H54 (cell line): ENCODE measurements at places on chromosomes 3 and 15.

DNA sequence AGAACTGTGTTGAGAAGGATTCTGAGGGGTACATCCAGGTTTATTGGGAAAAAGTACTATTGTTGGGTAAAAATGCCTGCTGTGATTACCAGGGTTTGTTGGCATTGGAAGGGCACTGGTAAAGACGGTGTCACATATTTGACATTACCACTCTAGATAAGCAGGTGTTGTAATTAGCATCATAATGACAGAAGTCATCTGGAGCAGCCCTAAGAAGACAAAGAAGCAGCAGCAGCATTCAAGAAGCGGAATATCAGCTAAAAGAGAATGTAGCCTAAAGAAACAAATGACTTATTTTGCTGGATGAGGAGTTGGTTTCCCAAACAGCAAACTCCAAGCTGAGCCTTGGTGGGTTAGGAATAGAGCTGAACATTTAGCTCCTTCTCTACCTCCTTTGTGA is 30.5 kb upstream of the ZFAND6 start:
- no peak for DNase-seq

DNA sequence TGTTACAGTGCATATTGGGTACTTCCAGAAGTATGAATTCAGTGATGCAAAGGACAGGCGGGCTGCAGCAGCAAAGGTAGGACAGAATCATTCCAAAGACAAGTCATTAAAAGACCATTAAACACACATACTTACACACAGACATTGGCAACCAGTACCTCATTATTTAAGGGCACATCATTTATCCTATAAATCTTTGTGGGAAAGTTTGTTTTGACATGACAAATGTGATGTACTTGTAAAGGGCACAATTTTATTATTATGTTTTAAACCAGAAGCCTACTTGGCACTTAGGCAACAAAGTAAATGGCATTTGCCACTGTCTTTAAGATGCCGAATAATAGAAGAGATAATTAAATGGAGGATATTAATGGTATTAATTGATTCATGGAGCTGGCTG is 22.7 kb downstream of the ARIH1 start:
- DNase-seq: no peak

- DNase-seq: no peak
Measured at GRCh38 chr3:174132421-174133042, 726.6 kb upstream of the NAALADL2 start.

DNA sequence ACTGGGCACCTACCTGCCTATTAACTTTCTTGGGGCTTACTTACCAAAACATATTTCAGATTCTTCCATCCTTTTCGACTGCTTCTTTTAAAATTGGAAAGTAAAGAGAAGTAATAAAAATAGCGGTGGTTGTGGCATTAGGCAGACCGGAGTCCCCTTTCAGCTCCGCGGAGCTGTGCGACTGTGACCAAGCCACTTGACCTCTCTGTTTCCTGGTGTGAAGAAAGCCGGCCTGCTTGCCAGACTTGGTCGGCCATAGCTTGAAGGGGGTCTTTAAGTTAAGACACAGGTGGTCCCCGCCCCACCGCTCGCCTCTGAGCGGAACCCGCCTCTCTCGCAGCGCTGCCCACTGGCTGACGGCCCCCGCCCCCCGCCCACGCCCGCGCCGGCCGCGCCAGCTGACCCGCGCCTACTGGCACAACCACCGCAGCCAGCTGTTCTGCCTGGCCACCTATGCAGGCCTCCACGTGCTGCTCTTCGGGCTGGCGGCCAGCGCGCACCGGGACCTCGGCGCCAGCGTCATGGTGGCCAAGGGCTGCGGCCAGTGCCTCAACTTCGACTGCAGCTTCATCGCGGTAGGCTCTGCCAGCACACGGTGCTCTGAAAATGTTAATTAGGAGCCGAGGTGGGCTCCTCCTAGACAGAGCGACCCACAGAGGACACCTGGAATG is 18.3 kb downstream of the NOX5 start:
- DNase-seq: no peak

- no peak for DNase-seq
Measured at GRCh38 chr3:30661098-30661873, 54.9 kb downstream of the TGFBR2 start.

DNA sequence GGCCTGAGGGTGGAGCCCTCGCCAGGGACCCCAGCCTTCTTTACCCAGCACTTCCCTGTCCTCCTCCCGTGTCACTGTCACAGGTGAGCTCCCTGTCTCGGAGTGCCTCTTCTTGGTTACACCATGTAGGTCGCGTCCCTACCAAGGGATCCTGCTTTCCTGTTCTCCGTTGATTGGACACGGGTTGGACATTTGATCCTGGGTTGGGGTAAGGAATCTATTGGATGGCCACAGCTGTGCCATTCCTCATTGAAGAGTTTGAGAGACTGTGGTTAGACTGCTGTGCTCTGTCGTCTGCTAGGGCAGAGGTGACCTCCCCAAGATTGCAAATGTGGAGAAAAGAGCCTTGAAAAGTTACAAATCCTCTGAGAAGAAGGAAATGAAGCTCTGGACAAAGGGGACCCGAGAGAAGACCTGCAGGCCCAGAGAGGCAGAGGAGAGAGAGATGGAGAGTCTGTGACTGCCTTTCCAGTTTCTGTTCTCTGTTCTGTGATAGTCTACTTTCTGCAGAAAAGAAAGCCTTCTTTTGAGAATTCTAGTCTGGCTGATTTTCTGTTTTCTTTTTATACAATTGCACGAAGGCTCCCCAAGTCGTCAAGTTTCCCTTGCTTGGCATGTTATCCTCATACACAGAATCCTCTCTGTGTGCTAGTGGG is 325.7 kb upstream of the RGMA start:
- no peak for DNase-seq

- no peak for DNase-seq
Measured at GRCh38 chr3:98744283-98744682, 18.9 kb upstream of the ST3GAL6 start.

GRCh38 chr15:28989239-28989830 is 103.6 kb downstream of the APBA2 start:
- DNase-seq: no peak

GRCh38 chr3:99825004-99825640 is 7.5 kb downstream of the CMSS1 start:
- peak; percentile 19 for DNase-seq

- peak; percentile 84 for DNase-seq
Measured at GRCh38 chr3:115790759-115791158, 167.4 kb downstream of the GAP43 start.

DNA sequence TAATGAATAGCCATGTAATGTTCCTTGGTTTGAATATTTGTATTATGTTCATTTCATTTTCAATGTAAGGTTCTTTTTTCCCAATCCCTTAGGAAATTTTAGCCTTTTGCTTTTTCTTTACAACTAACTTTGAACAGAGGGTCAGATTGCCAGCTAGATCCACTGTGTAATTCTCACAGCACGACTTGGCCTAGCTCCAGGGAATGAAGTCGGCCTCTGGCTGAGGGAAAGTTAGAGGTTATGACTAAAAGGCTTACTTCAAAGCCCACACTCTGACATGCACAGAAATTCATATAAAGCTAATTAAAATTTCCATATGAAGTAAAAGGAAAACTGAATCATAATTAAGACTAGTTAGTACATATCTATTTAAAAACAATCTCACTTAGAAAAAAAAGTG is 38.7 kb downstream of the ROBO1 start:
- peak; percentile 1 for DNase-seq

- DNase-seq: no peak
Measured at GRCh38 chr15:29570948-29571791, 251.1 kb downstream of the TJP1 start.

- DNase-seq: no peak
Measured at GRCh38 chr3:31106912-31107311, 212.5 kb upstream of the GADL1 start.

- no peak for DNase-seq
Measured at GRCh38 chr3:132898141-132898540, 140.1 kb upstream of the TMEM108 start.

DNA sequence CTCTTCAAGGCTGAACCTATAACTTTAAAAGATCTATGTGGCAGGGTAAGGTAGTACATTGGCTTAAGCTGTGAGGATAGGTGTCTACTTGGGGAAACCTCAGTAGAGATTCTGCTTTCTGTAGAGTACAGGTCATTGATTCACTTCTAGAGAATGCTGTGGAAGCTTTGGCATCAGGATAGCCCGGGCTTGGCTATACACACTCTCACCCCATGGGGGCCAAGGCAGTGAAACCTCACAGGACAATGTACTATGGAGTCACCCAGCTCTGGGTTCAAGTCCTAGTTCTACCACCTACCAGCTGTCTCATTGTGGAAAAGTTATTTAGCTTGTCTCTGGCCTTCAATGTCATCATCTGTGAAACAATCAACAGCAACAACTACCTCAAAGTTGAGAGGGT is 9.0 kb downstream of the MTFMT start:
- DNase-seq: no peak

DNA sequence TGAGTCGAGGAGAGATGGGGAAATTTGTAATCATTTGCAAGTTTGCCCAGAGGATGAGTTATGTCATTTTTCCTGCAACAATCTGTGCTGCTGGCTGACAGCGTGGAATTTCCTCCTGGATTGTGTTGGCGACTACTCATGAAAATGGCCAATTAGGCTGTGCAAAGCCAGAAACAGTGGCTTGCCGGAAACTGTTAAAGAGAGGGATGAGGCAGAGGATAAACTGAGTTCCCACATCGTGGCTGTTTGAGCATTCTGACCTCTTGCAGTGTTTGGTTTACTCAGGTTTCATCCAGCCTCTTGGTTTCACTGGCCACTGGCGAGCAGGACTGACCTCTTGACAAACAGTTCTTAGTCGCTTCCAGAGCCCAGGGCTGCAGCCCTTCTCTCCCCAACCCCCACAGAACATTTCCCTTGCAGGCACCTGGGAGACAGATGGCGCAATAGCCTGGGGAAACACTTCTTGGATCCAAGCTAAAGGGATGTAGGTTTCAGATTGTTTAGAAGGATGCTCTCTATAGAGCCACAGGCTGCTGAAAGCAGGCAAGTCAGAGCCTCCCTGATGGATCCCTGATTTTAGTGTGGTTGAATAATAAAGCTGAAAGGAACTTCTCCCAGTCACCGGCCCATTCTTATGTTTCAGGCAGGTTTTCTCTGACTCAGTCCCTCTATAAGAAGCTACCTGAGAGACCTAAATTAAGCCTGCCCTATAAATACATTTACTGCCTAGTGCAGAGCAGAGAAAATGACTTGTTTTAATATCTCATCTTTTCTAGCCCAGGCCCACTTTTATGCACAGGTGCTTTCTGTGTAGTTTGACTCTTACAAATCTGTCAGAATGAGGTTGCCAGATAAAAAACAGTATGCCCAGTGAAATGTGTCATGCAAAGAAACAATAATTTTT is 92.8 kb upstream of the UBE2E1 start:
- peak; percentile 30 for DNase-seq

DNA sequence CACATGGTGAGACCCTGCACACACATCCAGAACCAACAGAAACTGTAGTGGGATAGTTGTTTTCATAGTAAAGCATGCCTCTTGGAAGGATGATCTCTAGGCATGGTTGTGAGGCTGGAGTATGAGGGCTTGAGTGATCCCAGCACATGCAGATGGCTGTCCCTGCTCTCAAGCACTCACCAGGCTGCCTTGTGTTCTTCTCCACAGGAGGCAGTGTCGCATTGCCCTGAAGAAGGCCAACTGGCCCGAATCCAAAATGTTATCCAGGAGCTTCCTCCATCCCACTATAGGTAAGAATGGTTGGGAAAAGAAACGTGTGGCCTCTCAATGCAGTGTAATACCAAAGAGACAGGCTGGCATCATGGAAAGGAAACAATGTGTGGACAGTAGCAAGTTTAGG is 82.7 kb downstream of the TMEM39A start:
- DNase-seq: no peak
